ENCODE measurements at places on chromosomes 4 and X.

- no peaks in the 10 kb centered on the region for H3K4me1 ChIP-seq
- H3K27ac ChIP-seq: no peak overlapping the region
- H3K36me3 ChIP-seq: no peaks in the 10 kb centered on the region
- no peaks in the 10 kb centered on the region for H3K27me3 ChIP-seq
- DNase-seq: no peak
Observed at GRCh38 chr4:82217986-82218715, 155.6 kb downstream of the HNRNPD start.

GRCh38 chrX:123673813-123674212 is 59.0 kb downstream of the THOC2 start:
- DNase-seq: no peak
- no peaks in the 10 kb centered on the region for H3K27me3 ChIP-seq
- H3K27ac ChIP-seq: no peak overlapping the region
- peaks cover 14% of the 10 kb centered on the region for H3K36me3 ChIP-seq

DNA sequence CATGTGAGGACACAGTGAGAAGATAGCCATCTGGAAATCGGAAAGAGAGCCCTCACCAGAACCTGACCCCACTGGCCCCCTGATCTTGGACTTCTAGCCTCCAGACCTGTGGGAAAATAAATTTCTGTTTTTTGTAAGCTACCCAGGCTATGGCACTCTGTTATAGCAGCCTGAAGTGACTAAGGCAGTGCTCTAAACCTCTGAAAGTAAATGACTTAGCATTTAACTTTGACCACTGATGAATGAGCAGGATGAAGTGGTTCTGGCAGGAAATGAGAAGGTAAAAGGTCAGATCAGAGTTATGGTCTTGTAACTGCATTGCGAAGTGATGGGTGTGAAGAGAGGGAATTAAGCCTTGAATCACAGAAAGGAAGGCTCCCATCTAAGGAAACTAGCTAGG is 17.0 kb downstream of the GPAT3 start:
- no peak for DNase-seq
- H3K4me3 ChIP-seq: no peak overlapping the region
- H3K27ac ChIP-seq: no peak overlapping the region
- no peaks in the 10 kb centered on the region for H3K36me3 ChIP-seq

- H3K27me3 ChIP-seq: peaks cover 21% of the 10 kb centered on the region
- no peak overlapping the region for H3K4me3 ChIP-seq
- H3K36me3 ChIP-seq: no peaks in the 10 kb centered on the region
- no peaks in the 10 kb centered on the region for H3K4me1 ChIP-seq
- H3K27ac ChIP-seq: no peak overlapping the region
Observed at GRCh38 chrX:103704863-103705262, 5.8 kb upstream of the TMEM31 start.

- H3K4me3 ChIP-seq: no peak overlapping the region
- H3K4me1 ChIP-seq: no peaks in the 10 kb centered on the region
- H3K27ac ChIP-seq: no peak overlapping the region
- no peak for DNase-seq
- no peaks in the 10 kb centered on the region for H3K36me3 ChIP-seq
Observed at GRCh38 chr4:91099666-91100065, 972.5 kb downstream of the CCSER1 start.

DNA sequence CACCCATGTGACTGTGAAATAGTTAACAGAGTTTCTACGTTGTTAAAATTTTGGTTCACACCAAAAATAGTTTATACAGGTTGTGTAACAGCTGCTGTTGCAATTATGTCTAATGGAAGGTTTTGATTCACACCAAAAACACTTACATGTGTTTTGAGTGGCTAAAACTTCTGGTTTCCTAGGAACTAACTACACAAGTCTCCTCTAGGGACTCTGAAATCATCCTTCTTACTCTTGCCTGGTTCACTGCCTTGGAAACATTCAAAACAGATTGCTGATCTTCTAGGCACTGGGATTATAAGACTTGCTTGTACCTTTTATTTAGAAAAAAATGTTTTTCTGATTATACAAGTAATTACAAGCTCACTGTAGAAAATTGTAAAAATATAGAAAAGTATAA is 14.9 kb upstream of the MORC4 start:
- H3K27ac ChIP-seq: no peak overlapping the region
- DNase-seq: peak; percentile 87
- peaks cover 7% of the 10 kb centered on the region for H3K27me3 ChIP-seq
- no peak overlapping the region for H3K4me3 ChIP-seq

- no peaks in the 10 kb centered on the region for H3K36me3 ChIP-seq
- DNase-seq: peak; percentile 96
- peak overlapping the region; percentile 93 for H3K27ac ChIP-seq
- no peaks in the 10 kb centered on the region for H3K27me3 ChIP-seq
Observed at GRCh38 chr4:76011700-76012387, 4.5 kb upstream of the CXCL9 start.

GRCh38 chrX:123696334-123696733 is 36.5 kb downstream of the THOC2 start:
- H3K4me3 ChIP-seq: no peak overlapping the region
- no peaks in the 10 kb centered on the region for H3K4me1 ChIP-seq
- no peaks in the 10 kb centered on the region for H3K36me3 ChIP-seq
- H3K27me3 ChIP-seq: no peaks in the 10 kb centered on the region

- H3K27me3 ChIP-seq: no peaks in the 10 kb centered on the region
- H3K4me3 ChIP-seq: no peak overlapping the region
- DNase-seq: peak; percentile 76
Observed at GRCh38 chr4:143382596-143382995, 45.9 kb downstream of the GAB1 start.

DNA sequence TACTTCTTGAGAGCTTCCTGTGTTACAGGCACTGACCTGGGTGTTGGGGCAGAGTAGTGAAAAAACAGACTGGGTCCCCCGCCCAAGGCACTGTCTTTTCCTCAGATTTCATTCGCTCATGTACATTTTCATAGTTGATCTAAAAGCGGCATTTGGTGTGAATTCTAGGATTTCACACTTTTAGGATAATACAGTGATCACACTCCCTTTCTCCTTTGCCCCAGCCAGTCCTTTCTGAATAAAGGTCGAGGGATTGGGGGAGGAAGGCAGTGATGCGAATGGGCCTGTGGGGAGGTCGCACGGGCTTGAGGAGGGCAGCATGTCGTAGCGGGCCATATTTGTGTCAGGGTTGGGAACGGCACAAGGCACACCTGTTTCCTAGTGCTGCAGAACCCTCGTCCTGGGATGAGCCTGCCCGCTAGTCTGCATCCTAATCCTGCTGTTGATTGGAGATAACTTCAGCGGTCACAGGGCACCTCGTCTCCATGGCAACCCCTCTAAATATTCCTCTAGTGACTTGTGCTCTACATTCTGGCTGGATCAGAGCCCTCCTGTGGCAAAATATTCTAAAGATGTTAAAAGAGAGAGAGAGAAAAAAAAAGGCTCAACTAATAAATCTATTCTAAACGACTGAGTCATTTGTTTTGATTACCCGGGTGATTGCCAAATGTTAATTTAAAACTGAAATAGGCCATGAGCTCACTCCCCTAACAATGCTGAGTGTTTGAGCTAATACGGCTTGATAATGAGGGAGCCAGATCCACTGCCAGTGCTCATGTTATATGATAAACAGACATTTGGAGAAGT is 21.8 kb downstream of the FHL1 start:
- DNase-seq: peak; percentile 87
- H3K27me3 ChIP-seq: peaks cover 19% of the 10 kb centered on the region
- H3K4me1 ChIP-seq: peaks cover 10% of the 10 kb centered on the region

- no peaks in the 10 kb centered on the region for H3K36me3 ChIP-seq
- peak within 1 kb of the TSS; percentile 32 for H3K4me3 ChIP-seq
- peaks cover 61% of the 10 kb centered on the region for H3K27me3 ChIP-seq
- peak; percentile 78 for DNase-seq
Observed at GRCh38 chr4:8592366-8593263, at the start of gene CPZ. TSS of gene CPZ (plus strand) at chr4:8592765. CDS start at chr4:8592834, 69 bp downstream.

DNA sequence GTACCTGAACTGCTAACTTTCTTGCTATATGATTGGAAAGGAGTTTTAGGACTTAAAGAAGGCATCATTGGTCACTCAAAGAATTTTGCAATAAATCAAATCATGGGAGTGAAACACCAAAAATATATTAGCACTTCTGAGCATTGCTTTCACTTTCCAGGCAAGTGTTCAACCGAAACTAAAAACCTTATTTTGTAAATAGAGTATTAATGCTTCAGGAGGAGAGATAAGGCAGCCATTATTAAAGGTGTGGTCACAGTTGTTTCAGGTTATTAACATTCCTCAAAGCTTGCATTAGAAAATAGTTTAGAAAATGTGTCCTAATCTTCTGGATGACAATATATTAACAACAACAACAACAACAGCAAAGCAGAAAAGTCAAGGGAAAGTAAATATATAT is 92.3 kb upstream of the TLL1 start:
- H3K4me3 ChIP-seq: no peak overlapping the region
- H3K36me3 ChIP-seq: no peaks in the 10 kb centered on the region
- peaks cover 6% of the 10 kb centered on the region for H3K4me1 ChIP-seq
- H3K27me3 ChIP-seq: no peaks in the 10 kb centered on the region
- DNase-seq: no peak

- H3K4me1 ChIP-seq: peaks cover 26% of the 10 kb centered on the region
- DNase-seq: no peak
- peaks cover 29% of the 10 kb centered on the region for H3K27me3 ChIP-seq
- H3K36me3 ChIP-seq: no peaks in the 10 kb centered on the region
- no peak overlapping the region for H3K27ac ChIP-seq
Observed at GRCh38 chrX:153636716-153637115, 10.3 kb upstream of the DUSP9 start.

GRCh38 chr4:113083346-113083745 is 33.9 kb downstream of the ANK2 start:
- H3K4me3 ChIP-seq: no peak overlapping the region
- DNase-seq: no peak
- no peaks in the 10 kb centered on the region for H3K27me3 ChIP-seq
- H3K36me3 ChIP-seq: no peaks in the 10 kb centered on the region
- H3K27ac ChIP-seq: no peak overlapping the region

- H3K27me3 ChIP-seq: peaks cover 3% of the 10 kb centered on the region
- no peaks in the 10 kb centered on the region for H3K4me1 ChIP-seq
- H3K27ac ChIP-seq: no peak overlapping the region
- DNase-seq: peak; percentile 39
- no peaks in the 10 kb centered on the region for H3K36me3 ChIP-seq
- H3K4me3 ChIP-seq: no peak overlapping the region
Observed at GRCh38 chrX:69987691-69988090, 62.0 kb downstream of the AWAT2 start.

DNA sequence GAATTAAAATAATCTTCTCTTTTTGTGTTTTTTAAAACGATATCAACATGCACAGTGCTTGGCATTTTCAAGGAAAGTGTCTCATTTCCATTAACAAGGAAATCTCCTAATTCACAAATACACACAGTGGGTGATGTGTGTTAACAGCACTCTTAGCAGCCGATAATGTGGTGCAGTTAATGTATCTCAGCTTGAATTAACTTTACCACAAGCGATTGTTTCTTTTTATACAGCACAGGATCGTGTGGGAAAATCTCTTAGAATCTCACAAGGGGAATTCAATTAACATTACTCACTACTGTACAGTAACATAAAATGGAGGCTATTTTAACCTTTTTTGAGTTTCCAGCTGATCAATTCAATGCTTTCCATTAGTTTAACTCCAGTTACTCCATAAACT is 1841.9 kb downstream of the STIM2 start:
- H3K4me3 ChIP-seq: no peak overlapping the region
- H3K36me3 ChIP-seq: no peaks in the 10 kb centered on the region
- no peak for DNase-seq
- H3K27ac ChIP-seq: no peak overlapping the region
- H3K27me3 ChIP-seq: no peaks in the 10 kb centered on the region

GRCh38 chrX:149208307-149208706 is 296.8 kb downstream of the IDS start:
- no peak overlapping the region for H3K27ac ChIP-seq
- H3K36me3 ChIP-seq: no peaks in the 10 kb centered on the region
- H3K4me3 ChIP-seq: no peak overlapping the region
- DNase-seq: peak; percentile 68
- no peaks in the 10 kb centered on the region for H3K4me1 ChIP-seq

DNA sequence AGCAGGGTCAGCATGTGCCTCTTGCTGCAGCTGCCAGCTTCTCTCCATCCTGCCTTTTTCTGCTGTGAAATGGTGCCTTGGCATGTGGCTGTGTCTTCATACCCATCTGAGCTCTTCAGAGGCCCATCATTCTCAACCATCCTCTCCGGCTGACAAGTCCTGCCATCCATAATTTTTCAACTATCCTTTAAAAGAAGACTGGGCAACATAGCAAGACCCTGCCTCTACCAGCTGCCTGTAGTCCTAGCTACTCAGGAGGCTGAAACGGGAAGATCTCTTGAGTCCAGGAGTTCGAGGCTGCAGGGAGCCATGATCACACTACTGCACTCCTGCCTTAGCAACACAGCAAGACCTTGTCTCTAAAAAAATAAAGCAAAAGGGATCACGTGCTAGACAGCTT is 64.2 kb upstream of the TTC29 start:
- H3K36me3 ChIP-seq: no peaks in the 10 kb centered on the region
- DNase-seq: no peak
- no peak overlapping the region for H3K4me3 ChIP-seq
- H3K27ac ChIP-seq: no peak overlapping the region
- no peaks in the 10 kb centered on the region for H3K4me1 ChIP-seq

- DNase-seq: no peak
- no peak overlapping the region for H3K4me3 ChIP-seq
- H3K27me3 ChIP-seq: peaks cover 7% of the 10 kb centered on the region
- H3K4me1 ChIP-seq: no peaks in the 10 kb centered on the region
- H3K27ac ChIP-seq: no peak overlapping the region
- H3K36me3 ChIP-seq: peaks cover 17% of the 10 kb centered on the region
Observed at GRCh38 chrX:53605004-53605403, 81.5 kb downstream of the HUWE1 start.

- H3K4me3 ChIP-seq: no peak overlapping the region
- no peaks in the 10 kb centered on the region for H3K36me3 ChIP-seq
- no peaks in the 10 kb centered on the region for H3K27me3 ChIP-seq
- DNase-seq: no peak
Observed at GRCh38 chrX:52082578-52082977, 13.6 kb upstream of the MAGED4B start.

All from muscle of leg (tissue), 16 donors.